Activated naive CD8-positive, alpha-beta T cell treated with anti-CD3 and anti-CD28 coated beads for 36 hours (primary cell): ENCODE measurements at places on chromosomes 2 and 18.
A peak's percentile ranks its signal among the peaks of the same experiment; 100 is the strongest.

DNA sequence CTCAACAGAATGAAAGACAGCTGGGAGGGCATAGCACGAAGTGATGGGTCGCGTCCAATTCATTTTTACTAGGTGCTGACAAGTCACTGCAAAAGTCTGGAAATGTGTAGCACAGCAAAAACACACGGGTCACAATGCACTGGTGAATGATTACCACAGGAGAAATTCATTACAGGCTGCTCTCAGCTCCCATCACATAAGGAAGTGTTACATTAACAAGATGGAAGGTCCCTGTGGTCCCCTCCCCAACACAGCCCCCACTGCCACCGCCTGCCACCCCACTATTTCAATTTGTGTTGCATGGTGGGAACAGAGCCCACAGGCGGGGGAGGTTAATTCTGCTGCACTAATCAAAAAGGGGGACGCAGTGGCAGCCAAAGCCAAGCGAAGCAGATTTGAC is 122.8 kb downstream of the NRP2 start:
- DNase-seq, result no peak

DNA sequence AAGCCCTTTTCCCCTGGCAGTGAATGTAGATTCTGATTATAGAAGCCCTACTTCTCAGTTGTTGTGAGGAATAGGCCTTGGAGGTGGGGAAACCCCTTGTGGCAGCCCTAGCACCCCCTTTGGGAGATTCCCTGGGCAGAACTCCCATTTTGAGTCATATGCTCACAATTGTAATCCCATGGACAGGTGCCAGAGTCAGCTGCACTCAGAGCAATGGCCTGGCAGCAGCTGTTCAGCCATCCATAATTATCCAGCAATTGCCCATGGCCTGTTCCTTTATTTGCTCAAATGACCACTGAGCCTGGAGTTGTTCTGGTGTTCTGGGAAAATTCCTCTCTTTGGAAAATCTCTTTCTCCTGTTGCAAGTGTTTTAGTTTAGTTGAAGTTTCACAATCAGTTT is 71.7 kb downstream of the PTRHD1 start:
- peak; percentile 8 for DNase-seq

DNA sequence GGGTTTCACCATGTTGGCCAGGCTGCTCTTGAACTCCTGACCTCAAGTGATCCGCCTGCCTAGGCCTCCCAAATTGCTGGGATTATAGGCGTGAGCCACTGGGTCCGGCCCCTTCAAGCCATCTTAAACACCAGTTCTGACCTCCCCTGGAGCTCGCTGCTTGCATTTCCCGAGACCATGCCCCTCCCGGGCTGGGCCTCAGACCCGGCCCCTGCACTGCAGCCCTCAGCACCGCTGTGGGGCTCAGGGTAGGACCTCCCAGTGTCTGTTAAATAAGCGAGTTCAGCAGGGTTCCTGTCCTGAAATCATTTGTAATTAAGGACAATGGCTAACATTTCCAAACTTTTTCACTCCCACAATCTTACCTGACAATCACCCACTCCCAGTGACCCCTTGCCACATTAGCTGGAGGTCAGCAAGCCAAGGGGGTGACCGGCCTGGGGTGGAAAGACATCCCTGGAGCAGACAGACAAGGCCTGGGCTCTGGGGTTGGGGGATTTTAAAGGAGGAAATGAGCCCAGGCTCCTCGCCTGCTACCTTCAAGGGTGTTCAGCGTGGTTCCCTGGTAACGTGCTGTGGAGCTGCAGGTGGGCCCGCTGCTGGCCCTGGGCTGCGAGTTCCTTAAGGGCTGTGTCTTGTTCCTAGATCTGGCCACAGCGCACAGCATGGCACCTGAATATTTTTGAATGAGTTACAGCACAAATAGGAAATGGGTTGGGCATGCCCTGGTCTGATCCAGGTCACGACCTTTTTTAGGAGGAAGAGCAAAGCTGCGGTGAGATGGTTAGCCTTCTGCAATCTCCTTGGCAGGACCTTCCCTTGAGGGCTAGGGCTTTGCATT is 15.1 kb downstream of the CYS1 start:
- no peak for DNase-seq

GRCh38 chr2:168667156-168667555 is 135.3 kb upstream of the NOSTRIN start:
- no peak for DNase-seq

DNA sequence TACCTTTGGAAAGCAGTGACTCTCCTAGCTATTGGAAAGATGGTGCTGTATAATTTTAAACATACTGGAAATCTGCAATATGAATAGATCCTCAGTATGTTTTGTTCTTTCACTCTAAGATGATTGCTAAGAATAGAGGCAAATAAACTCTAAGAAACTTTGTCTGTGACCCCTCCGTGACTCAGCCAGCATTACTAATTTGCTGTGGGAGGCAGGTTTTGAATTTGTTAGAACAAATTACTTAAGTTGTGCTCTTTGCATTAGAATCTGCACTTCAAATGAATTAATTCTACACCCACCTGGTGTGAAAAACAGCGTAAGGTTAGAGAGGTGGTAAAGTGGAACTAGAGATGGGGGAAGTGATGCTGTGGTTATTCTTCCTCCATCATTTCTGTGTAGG is 142.2 kb downstream of the RAPGEF4 start:
- no peak for DNase-seq

- DNase-seq, result no peak
Observed at GRCh38 chr2:4134551-4135550, 431.5 kb downstream of the DCDC2C start.
